ENCODE measurements at places on chromosomes 12 and 14. TPM values are rescaled to one million over a fixed set of nuclear protein-coding genes. Genes with fewer than 3 reads are reported as not detected.

KRT71 gene
- polyA plus RNA-seq, result not detected

CAPZA3 gene
- polyA plus RNA-seq, result not detected

DNAJC22 gene
- polyA plus RNA-seq, result not detected

ZBTB39 gene
- polyA plus RNA-seq, result 2.6 TPM

SOAT2 gene
- not detected for polyA plus RNA-seq

C14orf180 gene
- not detected for polyA plus RNA-seq

KITLG gene
- polyA plus RNA-seq, result not detected

IL31 gene
- polyA plus RNA-seq, result not detected

GLS2 gene
- polyA plus RNA-seq, result 0.57 TPM

TBK1 gene
- polyA plus RNA-seq, result 36.9 TPM

PTHLH gene
- polyA plus RNA-seq, result not detected

KRT73 gene
- 3.3 TPM for polyA plus RNA-seq

AHNAK2 gene
- polyA plus RNA-seq, result not detected

MUCL1 gene
- polyA plus RNA-seq, result not detected
